Skeletal muscle tissue (tissue), 5 donors: ENCODE measurements at places on chromosomes 16 and 17. TPM values are rescaled to one million over a fixed set of nuclear protein-coding genes. Genes with fewer than 3 reads are reported as not detected.

Gene CEP295NL
- total RNA-seq: 1.6 TPM

Gene FBXW10
- not detected for total RNA-seq

Gene KRTAP3-1
- total RNA-seq: not detected

Gene LIG3
- 36.5 TPM for total RNA-seq

Gene SPAG9
- 92.9 TPM for total RNA-seq

Gene CCL3
- total RNA-seq: 7.3 TPM

Gene SLFN13
- total RNA-seq: 1.0 TPM

Gene HNF1B
- total RNA-seq: not detected

Gene BCL6B
- total RNA-seq: 13.0 TPM

Gene ABCA6
- 31.8 TPM for total RNA-seq

Gene KCNJ12
- total RNA-seq: 14.6 TPM

Gene TPSD1
- total RNA-seq: not detected

Gene FBRS
- 7.3 TPM for total RNA-seq

Gene CCL16
- not detected for total RNA-seq

Gene KRT20
- total RNA-seq: not detected

Gene C17orf113
- total RNA-seq: 1.6 TPM

Gene TMEM238L
- total RNA-seq: not detected

Gene SNN
- total RNA-seq: 14.6 TPM

Gene MINK1
- total RNA-seq: 13.0 TPM

Gene HIGD1B
- 8.9 TPM for total RNA-seq
